NCI-H1694 treated with DMSO at 0.1 percent for 48 hours (cell line): ENCODE measurements at places on chromosomes 5 and 9.

- no peak for DNase-seq
Observed at GRCh38 chr5:122311961-122312590, at the start of gene SNCAIP. SNCAIP (plus strand) TSS chr5:122312237; CDS start chr5:122391135, 78,898 bp downstream.

DNA sequence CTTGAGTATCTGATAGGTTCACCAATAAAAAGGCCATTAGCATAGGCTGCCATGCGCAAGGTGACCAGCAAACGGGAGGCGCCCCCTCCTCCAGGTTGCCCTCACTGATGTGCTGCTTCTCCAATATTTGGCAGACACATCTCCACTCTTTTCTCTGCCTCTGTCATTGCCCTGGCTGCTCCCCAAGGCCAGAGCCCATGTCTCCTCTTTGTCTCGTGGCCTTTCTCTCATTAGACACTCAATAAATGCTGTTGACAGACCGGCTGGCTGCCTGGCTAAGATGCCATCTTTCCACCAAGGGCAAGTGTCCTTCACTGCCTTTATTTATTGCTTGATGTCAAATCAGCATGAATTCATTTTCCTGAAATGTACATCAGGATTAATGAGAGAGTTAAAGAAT lies 404.0 kb upstream of the KIF2A start:
- no peak for DNase-seq

DNA sequence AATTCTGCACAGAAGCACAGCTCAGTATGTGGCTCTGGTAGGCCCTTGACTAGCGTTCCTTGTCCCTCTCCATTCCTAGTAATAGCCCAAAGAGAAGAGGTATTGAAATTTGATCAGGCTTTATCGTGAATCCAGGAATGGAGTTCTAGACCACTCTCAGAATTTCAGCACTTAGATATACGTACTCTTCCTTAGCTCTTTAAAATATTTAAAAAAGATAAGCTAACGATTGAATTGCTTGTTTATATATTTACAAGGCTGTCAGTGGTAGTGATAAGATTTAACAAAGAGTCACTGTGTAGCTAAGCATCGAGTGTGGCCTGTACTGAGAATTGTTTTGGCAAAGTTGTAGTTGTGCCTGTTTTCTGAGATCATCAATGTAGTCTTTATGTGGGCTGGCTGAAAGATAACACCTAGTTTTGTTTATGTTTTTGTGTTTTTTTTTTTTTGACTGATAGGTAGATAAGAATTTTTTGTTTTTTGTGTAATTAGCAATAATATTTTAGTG lies 2.5 kb downstream of the KIAA1958 start:
- no peak for DNase-seq

- no peak for DNase-seq
Observed at GRCh38 chr5:158431369-158432029, 572.6 kb upstream of the CLINT1 start.

DNA sequence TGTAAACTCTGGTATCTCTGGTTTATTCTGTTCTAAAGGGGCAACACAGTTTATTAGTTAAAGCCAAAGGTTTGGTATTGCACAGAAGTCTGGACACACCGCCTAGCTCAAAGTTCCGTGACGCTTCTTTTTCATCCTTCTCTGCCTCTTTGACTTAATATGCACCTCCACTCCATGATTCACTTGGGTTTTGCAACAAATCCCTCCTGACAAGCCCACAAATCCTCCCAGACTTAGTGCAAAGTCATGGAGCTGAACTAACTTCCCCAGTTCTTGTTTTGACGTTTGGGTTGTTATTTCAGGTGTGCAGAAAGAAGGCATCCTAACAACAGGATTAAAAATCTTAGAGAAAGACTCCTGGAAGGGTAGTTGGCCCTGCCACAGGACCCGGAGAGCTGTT lies 441.6 kb upstream of the DMAC1 start:
- DNase-seq = no peak

GRCh38 chr5:15203376-15203775 lies 296.6 kb upstream of the FBXL7 start:
- DNase-seq = no peak

DNA sequence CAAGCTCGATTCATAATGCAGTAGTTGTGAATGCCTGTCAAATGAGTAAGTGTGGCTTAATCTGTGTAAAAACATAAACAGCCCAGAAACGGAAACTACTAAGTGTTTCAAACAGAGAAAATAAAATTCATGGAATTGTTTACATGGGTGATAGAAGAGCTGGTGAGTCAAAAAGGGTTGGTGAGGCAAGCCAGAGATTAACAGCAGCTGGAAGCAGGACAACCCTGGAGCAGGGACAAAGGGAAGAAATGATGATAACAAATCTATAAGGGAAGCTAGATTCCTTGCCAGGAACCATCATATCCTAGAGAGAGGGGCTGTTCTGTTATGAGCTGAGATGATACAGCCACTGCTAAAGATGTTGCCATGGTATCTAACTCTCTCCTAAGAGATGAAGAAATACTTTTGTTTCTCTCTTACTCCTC lies 18.0 kb upstream of the PRR16 start:
- no peak for DNase-seq
